ENCODE measurements at places on chromosomes 7 and 10.

GRCh38 chr10:71873582-71874211 lies 22.6 kb upstream of the PSAP start:
- DNase-seq, result no peak

DNA sequence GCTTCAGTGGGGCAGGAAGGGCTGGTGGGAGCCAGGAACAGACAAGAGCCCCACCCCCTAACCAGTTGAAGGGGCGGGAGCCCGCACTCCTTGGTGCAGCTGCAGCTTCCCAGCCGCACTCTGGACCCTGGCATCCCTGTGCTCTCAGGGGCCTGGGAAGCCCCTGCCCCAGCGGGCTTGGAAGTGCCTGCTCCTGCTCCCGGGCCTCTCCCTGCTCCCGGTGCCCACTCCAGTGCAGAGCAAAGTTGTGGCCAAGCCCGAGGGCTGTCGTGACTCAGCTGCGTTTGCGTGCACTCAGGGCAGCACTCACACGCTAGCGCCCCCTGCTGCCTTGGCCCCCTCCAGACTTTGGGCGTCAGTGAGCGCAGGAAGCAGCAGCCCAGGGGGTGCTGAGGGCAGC lies 883.8 kb downstream of the LRMDA start:
- DNase-seq, result no peak

- DNase-seq, result no peak
Measured at GRCh38 chr10:6951732-6952131, 371.7 kb upstream of the PRKCQ start.

- DNase-seq, result no peak
Measured at GRCh38 chr10:16910793-16911164, 93.6 kb upstream of the RSU1 start.

DNA sequence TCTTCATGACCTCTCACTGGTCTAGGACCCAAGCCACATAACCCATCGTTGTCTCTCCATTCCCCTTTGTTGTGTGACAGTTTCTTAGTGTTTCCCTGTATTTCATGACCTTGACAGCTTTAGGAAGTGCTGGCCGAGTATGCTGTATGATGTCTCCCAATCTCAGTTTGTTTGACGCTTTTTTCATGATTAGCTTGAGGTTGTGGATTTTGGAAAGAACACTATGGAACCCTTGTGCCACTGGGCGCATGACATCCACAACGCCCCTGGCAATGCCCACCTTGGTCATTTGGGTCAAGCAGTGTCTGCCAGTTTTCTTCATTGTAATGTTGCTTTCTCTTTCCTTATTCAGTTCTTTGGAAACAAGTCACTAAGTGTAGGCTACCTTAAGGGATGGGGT lies 52.3 kb downstream of the RBM33 start:
- DNase-seq, result no peak

GRCh38 chr10:124025152-124025551 lies 68.2 kb downstream of the CHST15 start:
- DNase-seq, result no peak

DNA sequence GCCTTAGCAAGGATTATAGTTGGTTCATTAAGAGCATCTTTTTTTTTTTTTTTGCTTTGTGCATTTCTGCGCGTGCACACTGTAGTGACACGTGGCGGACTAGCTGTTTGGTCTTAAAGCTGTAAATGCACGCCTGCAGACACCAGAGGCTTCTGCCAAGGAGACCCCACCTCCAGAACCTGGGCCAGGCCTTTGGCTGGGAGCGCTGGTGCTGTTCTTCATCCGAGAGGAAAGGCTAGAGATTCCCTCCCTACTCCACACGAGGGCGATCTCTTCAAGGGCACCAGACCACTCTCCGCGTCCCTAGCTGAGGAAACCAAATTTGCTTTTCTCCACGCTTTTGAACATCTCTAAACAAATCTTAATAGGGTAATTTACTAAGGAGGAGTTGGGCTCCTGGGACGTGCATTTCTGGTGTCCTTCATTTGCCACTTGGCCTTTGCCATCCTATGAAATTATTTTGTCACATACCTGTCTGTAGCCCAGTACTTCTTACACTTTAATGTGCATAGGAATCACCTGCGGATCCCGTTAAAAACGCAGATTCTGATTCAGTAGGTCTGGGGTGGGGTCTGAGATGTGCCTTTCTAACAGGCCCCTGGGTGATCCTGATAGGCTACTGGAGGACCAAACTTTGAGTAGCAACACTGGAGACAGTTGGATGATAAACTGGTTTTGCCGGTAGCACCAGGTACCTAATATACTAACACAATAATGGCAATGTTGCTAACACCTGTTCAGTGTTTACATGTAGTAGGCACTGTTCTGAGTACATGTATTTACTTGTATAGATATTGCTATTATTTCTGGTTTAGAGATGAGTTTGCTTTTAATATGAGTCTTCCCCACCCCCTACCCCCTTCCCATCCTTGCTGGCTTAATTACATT lies 1.3 kb upstream of the SLC26A5 start:
- no peak for DNase-seq

DNA sequence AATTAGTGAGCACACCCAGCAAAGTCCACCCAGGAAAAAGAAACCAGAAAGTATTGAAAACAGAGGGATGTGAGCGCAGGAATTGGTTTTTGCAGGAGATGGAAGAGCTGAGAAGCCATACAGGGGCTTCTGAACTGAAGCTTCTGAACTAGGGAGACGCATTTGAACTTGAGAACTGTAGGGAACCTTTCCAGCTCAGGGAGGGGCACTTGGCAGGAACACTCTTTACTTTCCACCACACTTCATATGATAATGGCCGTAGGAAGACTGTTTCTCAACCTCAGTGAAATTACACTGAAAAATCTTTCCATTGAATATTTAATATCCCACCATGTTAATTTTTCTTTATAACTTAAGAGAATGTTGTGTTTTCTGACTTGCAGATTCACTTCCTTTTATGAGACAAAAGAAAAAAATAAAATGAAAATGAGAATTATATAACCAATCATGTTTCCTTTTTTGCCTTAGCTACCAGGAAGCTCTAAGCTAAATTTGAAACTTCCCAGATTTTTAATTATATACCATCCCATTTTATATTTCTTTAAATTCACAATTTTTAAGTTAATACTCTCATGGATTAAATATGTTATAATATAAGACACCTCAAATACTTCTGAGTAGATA lies 98.3 kb upstream of the TCF7L2 start:
- DNase-seq, result no peak

DNA sequence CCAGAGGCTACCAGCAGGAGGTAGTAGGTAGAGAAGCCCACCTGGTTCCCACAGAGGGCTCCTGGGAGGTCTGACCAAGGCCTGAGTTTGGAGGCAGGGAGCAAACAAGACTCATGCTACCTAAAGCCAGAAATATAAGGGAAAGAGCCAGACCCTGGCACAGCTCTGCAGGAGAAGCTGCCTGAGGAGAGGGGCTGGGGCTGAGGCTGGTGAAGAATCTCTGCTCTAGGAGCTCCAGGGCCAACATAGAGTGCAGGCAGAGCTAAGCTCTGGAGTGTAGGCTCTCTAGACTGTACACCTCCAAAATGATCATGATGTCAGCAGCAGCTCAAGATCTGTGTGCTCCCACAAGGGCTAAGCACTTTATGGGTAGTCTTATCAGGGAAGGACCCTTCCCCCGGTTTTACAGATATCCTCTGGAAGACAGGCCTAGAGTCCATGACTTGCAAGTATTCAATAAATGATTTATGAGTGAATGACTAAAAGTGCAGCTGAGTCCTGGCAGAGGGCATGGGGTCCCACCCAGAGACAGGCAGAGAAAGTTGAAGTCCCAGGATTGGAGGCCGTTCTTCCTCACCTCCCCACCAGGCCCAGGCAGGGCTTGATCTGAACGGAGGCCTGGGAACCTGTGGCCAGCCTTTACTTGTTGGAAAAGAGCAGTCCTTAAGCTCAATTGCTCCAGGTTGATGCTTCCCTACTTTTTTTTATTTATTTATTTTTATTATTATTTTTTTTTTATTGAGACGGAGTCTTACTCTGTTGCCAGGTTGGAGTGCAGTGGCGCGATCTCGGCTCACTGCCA lies 71.5 kb upstream of the LRRC4 start:
- no peak for DNase-seq

DNA sequence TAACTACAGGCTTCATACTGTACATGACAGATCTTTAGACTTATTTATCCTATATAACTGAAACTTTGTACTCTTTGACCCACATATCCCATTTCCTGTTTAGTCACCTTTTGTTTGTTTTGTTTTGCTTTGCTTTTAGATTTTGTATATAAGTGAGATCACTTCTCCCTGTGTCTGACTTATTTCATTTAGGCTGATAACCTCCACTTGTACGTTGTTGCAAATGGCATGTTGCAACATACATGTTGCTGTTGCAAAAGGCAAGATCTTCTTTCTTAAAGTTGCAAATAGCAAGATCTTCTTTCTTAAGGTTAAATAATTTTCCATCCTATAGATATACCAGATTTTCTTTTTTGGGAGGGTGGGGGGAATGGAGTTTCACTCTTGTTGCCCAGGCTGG lies 341.5 kb downstream of the OTUD1 start:
- DNase-seq, result no peak

DNA sequence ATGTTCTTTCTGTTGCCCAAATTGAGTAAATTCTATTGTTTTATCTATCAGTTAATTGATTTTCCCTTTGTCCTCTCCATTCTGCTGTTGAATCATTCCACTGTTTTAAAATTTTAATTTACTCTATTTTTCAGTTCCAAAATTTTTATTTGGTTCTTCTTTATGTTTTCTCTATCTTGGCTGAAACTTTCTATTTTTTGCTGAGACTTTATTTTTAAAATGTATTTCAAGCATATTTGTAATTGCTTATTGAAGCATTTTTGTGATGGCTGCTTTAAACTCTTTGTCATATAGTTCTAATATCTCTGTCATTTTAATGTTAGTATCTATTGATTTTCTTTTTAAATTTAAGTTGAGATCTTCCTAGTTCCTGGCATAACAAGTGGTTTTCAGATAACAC lies 60.5 kb downstream of the OR13A1 start:
- no peak for DNase-seq

DNA sequence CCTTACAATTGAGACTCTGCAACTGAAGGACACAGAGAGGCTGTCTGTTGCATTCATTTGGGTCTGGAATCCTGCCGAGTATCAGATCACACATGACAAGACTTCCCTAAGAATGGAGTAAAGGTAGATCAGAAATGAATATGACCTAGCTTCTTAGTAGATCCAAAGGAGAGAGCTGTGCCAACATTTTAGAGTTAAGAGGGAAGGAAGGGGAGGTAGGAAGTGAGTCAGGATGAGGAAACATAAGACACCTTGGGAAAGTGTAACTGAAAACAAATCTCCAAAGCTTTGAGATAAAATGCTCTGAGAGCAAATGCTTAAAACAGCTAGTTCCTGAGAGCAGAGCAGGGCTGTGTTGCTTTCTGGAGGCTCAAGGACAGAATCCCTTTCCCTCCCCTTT lies 6.1 kb upstream of the SLC25A13 start:
- no peak for DNase-seq

DNA sequence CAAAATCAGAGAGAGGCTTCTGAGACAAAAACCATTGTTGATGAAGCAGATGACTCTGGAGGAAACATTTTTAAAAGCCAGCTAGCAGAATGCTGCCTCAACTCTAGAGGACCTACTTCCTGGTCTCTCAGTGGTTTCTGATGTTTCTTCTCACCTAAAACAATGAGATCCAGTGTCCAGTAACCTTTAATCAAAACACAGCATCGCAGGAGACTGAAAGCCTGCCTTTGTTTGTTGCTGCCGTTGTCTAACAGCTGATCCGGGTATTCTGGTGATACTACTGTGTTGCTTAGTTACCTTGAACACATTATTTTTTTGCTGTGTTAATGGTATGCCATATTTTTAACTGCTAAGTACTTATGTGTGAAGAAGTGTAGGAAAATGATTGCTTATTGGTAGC lies 70.9 kb downstream of the WIPF3 start:
- no peak for DNase-seq

DNA sequence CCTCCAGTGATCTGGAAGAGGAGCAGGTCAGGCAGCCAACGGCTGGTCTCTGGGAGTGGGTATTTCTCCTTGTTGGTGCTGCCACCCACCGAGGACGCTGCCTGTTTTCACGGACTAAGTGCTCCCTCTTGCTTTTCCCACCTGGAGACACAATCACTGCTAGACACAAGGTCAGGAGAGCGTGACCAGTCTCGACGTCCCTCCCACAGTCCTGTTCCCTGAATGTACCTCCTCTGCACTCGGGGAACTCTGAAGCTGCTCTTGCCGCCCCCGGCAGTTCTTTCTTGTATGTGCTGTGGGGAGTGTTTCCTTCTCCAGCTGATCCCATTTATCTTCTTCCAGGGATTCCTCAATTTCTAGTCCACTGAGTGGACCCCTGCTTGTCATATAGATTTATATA lies 89.4 kb downstream of the CYTH3 start:
- no peak for DNase-seq

- no peak for DNase-seq
Measured at GRCh38 chr7:149459540-149460452, 1.1 kb downstream of the ZNF777 start.

DNA sequence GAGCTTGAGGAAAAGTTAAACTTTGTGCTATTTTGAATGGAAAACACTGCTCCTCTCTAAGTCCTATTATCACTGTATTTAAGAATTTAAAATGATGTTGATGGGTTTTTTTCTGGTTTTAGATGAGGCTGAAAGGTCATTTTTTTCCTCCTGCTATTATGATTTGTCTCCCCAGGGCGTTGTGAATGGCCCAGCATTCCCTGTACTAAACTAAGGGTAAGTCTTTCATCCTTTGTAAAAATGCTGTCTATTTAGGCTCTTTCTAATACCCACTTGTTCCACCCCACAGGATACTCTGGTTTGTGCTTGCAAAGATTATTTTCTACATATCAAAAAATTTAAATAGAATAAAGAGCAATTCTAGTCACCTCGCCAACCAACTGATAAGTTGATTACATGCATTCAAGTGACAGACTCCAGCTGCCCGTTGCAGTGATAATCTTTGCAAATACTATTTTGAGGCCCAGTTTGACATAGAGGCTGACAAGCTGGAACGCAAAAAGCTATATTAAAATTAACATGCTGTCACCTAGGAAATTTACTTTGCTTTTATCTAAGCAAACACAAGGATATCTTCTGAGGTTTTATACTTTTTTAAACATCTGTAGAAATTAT lies 222.3 kb upstream of the TMEM229A start:
- no peak for DNase-seq

DNA sequence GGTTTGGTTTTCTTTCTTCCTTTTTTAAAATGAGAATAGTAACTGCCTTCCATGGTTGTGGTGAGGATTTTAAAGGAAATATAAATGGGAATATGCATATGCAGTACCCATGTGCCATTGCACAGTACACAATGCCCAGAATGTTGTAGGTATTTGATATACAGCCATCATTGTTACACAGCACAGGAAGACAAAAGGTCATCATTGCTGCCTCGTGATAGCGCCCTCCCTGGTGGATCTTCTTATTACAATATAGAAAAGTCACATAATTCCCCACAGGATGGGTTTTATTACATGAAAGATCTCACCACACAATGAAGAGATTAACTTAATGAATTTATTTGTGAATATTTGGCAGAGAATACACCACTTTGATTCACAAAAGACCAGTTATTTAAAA lies 76.5 kb downstream of the PPP1R17 start:
- no peak for DNase-seq

GRCh38 chr7:151179287-151179860 lies 7.7 kb downstream of the ASB10 start:
- no peak for DNase-seq

- DNase-seq, result no peak
Measured at GRCh38 chr7:69699931-69700330, 101.7 kb downstream of the AUTS2 start.

Data from right lung (tissue), 10 donors.